Activated T-helper 1 cell treated with anti-CD3 and anti-CD28 coated beads, Interleukin-2, amount 50 U/mL, for 16 hours (primary cell): ENCODE measurements at places on chromosomes 5 and 9.

GRCh38 chr9:130931508-130932254, 7.4 kb downstream of the FIBCD1 start:
- DNase-seq: no peak

DNA sequence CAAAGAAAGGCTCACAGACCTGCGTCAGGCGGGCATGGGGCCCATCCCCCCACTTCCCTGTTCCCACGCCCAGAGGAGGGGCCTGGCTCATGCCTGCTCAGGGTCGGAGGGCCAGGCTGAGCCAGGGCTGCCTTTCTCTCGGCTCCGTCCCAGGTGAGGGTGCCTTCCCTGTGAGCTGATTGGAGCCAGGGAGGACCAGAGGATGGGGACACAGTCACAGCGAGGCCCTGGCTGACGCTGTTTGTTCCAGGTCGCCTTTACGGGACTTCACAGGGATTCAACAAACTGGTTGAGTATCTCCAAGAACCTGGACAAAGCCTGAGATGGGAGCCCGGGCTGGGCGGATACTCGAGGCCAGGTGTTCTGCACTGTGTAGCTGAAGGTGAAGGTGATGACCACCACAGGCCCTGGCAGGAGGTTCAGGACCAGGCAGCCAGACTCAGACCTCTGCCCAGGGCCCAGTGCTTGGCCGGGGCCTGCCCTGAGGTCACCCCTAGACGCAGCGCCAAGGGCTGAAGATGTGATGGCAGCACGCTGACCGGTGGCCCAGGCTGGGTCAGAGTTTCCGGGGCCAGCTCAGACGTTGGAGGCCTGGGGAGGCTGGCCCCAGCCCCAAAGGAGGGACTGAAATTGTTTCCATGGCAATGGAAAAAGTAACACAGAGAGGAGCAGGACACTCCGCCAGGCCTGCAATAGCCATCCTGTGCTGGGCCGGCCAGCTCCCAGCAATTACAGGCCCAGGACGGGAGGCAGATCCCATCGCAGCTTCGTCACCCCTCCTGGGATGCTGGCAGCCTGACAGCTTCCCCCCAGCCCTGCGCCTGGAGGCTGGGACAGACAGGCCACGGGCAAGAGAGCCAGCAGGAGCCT, 65.3 kb upstream of the ADAMTS2 start:
- no peak for DNase-seq

DNA sequence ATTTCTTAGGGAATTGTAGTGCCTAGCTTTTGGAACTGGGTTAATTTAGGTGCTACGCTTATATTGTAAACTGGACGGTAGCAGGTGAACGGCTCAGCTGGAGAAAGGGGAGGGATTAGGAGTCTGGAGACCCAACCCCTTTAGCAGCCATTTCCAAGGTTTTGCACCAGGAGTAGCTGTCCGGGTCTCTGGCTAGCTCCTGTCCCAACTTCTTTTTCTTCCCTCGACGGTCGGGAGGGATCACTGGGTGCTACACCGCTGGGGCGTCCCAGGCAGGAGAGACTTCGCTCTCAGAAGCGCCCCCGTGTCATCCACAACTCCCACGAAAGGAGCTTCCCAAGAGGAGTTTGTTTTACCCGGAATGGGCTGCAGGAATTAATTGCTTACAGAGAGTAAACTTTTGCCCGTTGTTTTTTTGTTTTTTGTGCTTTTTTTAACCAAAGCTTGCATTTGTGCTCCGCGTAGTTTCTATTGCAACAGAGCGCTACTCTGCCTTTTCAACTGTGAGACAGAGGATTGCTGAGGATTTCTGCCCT, 1640.9 kb upstream of the C9orf72 start:
- DNase-seq: no peak

- no peak for DNase-seq
Measured at GRCh38 chr9:36113999-36114398, 22.5 kb upstream of the GLIPR2 start.

DNA sequence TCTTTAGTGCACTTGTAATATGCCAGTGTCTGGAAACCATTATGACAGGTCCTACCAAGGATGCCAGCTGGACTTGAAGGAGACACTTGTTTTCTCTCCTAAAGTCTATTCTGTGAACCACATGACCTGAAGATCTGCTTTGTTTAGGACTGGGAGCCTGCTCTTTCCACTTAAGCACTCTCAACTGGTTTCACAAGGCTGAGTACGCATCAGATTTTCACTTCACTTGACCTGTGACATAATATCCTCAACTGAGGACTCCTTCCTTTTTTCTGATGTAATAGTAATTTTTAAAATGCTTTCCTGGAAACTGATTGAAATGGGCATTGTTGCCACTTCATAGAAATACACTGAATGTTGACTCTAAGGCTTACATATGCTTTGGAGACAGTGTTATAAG, 52.2 kb downstream of the PDE8B start:
- no peak for DNase-seq
